ENCODE measurements at places on chromosomes 12 and 14. TPM values are rescaled to one million over a fixed set of nuclear protein-coding genes. Genes with fewer than 3 reads are reported as not detected.

TMEM63C gene
- not detected for total RNA-seq

KRT75 gene
- total RNA-seq: not detected

ZFC3H1 gene
- total RNA-seq: 6.2 TPM

VRTN gene
- not detected for total RNA-seq

NDUFA12 gene
- total RNA-seq: 202 TPM

KRT76 gene
- total RNA-seq: not detected

RNASE3 gene
- not detected for total RNA-seq

MUCL1 gene
- not detected for total RNA-seq

GSG1 gene
- 1.5 TPM for total RNA-seq

RHOJ gene
- 2.4 TPM for total RNA-seq

ATP5F1B gene
- total RNA-seq: 585 TPM

STAC3 gene
- 0.50 TPM for total RNA-seq

BCAT1 gene
- total RNA-seq: 110 TPM

CD9 gene
- 166 TPM for total RNA-seq

RNASE13 gene
- not detected for total RNA-seq

ASPG gene
- total RNA-seq: not detected

TSPAN11 gene
- total RNA-seq: 0.50 TPM

NYNRIN gene
- total RNA-seq: 9.6 TPM

POTEM gene
- not detected for total RNA-seq

NUAK1 gene
- 3.0 TPM for total RNA-seq

TSPAN9 gene
- 17.0 TPM for total RNA-seq
